ENCODE measurements at places on chromosomes 1 and 21.
A peak's percentile ranks its signal among the peaks of the same experiment; 100 is the strongest.

DNA sequence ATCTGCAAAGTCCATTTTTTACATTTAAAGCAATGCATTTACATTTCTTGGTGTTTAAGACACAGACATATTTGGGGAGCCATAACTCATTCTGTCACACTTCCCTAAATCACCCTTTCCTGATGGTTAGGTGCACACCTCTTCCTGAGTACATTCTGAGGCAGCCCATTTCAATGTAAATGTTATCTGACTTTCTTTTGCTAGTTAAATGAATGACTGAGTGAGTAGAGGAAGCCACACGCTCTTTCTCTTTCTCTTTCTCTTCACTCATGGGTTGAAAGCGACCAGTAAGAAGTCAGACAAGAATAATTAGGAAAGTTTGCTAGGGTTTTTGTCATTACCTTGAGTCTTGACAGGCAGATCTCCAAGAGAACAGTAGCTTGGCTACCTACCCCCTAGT lies 143.1 kb downstream of the S1PR1 start:
- DNase-seq: no peak

DNA sequence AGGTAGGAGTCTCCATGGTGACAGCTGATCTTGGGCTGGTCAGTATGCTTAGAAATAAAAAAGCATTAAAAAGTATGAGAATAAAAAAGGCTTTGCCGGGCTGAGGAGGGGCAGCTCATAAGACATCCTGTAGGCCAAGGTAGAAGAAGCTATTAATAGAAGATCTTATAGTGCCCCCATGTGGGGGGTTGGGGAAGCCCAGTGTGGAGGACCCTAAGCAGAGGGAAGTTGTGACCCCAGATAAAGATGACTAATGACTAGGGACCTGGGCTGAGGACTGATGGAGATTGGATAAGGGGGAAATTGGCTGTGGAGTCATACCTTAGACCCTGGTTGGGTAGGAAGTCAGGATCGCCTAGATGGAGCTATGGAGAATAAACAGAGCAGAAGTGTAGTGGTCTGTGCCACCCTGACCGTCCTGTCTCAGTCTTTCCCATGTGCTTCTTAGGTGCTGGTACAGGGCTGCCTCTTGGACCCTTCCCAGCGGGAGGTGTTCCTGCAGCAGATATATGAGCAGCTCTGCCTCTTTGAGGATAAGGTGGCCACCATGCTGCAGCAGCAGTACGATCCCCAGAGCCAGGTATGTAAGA lies 25.0 kb downstream of the SZT2 start:
- peak; percentile 88 for DNase-seq

DNA sequence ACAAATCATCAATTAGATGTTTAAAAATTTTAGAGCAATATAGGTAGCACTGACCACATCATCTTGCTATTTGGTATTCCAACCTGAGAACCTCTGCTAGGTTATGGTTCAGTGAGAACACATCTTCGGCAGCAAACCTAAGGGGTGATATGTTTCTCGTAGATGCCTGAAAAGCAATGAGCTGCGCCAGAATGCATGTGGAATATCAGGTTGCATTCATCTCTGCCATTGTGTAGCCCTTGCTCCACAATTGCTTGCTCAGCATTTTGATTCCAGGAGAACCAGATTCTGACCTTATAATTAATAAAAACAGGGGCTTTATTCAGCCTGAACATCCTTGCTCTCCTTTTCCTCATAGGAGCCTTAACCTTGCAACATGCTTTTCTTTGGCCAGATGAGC lies 408.1 kb downstream of the USH2A start:
- no peak for DNase-seq

GRCh38 chr1:67171574-67171955 lies 5.3 kb downstream of the IL23R start:
- DNase-seq: no peak

- DNase-seq: no peak
These were observed 1395.5 kb downstream of the PLA2G4A start for GRCh38 chr1:188224263-188224662.

- no peak for DNase-seq
These were observed 48.2 kb upstream of the ACTRT2 start for GRCh38 chr1:2972879-2973575.

GRCh38 chr1:184759651-184760050 lies 5.0 kb upstream of the EDEM3 start:
- DNase-seq: no peak

DNA sequence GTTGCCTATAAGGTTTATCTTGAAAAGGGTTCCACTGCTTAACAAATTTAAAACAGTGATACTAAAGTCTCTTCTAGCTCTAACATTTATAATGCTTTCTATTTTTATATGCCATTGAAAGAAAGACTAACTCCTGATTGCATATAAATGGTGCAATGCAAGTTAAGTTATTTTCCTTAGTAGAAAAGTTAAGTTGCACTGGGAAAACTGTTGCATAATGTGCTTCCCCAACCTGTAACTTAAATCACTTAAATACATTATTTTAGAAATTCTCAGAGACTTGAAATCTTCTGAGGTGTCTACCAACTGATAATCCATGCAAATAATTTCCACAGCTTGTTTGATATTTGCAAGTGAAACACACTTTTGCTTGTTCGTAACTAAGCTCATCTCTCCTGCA lies 175.0 kb upstream of the HMCN1 start:
- DNase-seq: no peak

- DNase-seq: no peak
These were observed 28.5 kb upstream of the CASZ1 start for GRCh38 chr1:10824821-10825540.

- DNase-seq: no peak
These were observed 20.5 kb downstream of the HTR1D start for GRCh38 chr1:23196627-23197328.

- peak; percentile 23 for DNase-seq
These were observed 355.7 kb upstream of the DUSP10 start for GRCh38 chr1:222097588-222097987.

GRCh38 chr1:29628190-29628589 lies 391.9 kb downstream of the PTPRU start:
- no peak for DNase-seq

DNA sequence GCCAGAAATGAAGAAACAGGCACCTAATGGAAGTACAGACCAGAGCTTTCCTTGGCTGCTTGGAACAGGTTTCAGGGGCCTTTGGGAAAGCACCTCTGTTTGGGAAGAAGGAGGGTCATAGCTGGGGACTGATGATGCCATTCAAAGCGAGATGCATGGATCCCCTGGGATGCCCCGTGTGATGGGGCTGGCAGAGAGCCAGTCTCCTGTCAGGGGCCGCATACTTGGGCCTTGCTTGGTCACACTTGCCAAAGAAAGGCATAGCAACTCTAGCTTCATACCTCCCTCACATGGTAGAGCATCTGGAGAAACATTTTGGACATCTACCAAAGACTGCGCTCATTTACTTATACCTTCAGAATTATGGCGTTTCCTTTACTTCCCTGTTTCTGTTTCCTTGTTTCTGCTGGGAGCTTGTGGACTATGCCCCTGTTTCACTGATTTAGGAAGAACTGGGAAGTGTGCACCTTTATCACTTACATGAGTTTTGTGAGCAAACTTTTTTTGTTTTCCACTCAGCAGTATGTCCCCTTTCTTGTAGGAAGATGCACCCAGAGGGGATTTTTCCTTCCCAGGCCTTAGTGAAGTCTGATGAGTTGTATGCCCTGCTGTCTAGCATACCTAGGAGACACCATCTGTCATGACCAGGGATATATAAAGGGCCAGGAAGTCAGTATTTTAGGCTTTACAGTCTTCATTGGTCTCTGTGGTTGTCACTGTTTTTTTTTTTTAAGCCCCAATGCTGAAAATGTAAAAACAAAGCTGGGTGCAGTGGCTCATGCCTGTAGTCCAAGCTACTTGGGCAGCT lies 19.8 kb upstream of the ST3GAL3 start:
- DNase-seq: no peak

- no peak for DNase-seq
These were observed 4.4 kb upstream of the XPR1 start for GRCh38 chr1:180627411-180627810.

DNA sequence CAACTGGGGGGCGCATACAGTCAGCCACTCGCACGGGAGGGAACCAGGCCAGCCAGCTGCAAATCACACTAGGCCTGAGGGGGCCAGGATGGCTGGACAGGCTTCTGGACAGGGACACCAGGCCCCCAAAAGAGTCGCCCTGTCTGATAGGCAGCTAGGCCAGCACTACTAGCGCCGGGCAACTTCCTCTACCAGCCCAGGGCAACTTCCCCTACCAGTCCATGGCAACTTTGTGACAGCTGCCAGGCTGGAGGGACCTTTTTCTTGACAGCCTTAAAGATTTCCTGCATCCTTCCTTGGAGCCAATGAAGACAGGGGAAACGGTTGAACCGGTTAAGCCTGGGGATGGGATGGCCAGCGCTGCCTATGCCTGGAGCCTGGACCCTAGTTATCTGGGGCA lies 5.1 kb downstream of the IFFO2 start:
- no peak for DNase-seq

DNA sequence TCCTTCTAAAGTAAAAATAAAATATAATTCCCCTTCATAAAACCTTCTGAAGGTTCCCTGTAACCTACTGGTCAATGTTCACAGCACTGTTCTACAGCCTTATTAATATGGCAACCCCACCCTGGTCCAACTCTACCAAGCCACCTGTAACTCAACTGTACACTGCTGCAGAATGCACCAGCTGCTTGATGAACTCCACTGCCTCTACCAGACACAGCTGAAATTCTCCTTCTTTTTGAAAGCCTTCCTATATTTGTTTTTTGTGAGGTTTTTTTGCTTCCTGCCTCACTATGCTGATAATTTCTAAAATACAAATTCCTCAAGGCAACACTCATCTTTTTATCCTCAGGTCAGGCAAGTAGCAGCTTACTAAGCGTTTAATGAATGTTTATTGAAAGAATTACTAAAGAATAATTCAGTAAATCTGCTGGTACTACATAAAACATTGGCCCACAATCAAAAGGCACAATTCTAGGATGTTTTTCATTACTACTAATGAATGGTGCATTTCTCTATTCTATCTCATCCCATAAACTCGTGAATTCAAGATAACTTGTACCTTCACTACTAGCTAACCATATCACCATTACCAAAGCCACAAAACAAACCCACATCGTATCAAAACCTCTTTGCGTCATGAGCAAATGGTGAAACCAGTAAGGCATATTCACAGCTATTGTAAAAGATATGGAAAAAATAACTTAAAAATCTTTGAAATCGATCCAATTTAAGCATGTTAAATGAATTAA lies 2.4 kb downstream of the SSX2IP start:
- peak; percentile 76 for DNase-seq

GRCh38 chr1:12202190-12202497 lies 27.7 kb upstream of the VPS13D start:
- DNase-seq: no peak

DNA sequence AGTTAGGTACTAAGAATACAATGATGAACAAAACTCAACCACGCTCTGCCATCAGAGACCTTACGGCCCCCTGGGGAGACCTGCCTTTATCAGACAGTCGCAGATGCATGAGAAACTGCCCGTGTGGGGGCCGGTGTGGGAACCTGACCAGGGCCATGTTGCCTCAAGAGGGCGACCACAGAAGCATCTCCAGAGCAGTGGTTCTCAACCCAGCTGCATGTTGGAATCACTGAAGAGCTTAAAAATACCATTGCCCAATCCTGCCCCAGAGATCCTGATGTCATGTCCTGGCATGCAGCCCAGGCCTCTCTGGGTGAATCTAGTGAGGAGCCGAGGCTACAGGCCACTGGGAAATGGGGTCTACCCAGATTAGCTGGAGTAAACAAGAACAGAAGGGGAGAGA lies 108.7 kb downstream of the PRDM2 start:
- DNase-seq: peak; percentile 21

- DNase-seq: no peak
These were observed 52.3 kb upstream of the POU2F1 start for GRCh38 chr1:167168424-167168823.

DNA sequence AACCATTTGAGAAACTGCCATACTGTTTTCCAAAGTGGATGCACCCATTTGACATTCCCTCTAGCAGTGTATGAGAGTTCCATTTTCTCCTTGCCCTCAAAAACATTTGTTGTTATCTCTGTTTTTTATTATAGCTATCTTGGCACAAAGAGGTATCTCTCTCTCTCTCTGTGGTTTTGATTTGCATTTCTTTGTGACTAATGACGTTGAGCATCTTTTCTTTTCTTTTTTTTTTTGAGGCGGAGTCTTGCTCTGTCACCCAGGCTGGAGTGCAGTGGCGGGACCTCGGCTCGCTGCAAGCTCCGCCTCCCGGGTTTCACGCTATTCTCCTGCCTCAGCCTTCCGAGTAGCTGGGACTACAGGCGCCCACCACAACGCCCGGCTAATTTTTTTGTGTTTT lies 17.4 kb upstream of the ZMYM6 start:
- DNase-seq: no peak

GRCh38 chr21:31347435-31348032 lies 3.5 kb upstream of the TIAM1 start:
- no peak for DNase-seq

DNA sequence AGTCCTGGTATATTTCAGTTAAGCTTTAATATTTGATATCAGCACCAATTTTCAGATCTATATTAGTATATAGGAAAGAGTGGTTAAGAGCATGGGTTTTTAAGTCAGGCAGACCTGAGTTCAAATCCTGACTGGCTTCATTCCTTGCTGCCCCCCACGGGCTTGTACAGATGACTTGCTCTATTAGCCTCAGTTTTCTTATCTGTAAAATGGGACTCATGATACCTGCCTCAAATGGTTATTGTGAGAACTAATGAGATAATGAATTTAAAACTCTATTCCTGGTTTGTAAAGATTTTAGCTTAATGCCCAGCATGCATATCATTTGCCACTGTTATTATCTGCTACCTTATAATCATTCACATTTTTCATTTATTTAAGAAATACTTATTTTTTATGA lies 264.5 kb downstream of the RPS6KC1 start:
- no peak for DNase-seq

GRCh38 chr1:211135342-211135950 lies 1.5 kb upstream of the KCNH1 start:
- DNase-seq: peak; percentile 11

- no peak for DNase-seq
These were observed 16.1 kb upstream of the EDARADD start for GRCh38 chr1:236377832-236378535.

DNA sequence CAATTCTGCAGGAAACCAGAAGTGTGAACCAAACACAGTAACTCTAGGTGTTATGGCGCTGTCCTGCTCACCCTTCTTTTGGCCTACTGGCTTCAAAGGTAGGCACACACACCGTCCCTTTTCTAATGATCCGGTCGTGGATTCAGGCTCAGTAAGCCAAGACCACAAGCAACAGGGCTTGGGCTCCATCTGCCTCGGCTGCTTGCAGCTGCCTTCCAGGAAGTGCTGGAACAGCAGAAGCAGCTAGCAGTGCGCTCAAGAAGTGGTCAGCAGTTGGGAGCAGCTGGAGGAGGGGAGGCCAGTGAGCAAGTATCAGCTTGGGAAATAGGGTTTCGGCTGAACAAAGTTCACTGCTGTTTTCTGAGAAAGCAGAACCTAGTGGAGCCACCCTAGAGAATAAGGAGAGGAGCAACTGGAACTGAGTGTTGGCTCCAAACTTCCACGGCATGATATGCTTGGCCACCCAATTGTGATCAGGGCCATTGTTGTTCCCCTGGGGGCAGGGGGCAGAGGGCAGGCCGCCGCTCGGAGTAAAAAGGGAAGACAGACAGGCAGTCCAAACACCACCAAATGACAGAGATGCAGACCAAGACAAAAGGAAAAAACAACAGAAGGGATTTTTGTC lies 173.4 kb downstream of the TOMM20 start:
- peak; percentile 25 for DNase-seq

All from erythroblast (primary cell).